Karpas-422 (cell line): ENCODE measurements at places on chromosomes 13 and 19.

DNA sequence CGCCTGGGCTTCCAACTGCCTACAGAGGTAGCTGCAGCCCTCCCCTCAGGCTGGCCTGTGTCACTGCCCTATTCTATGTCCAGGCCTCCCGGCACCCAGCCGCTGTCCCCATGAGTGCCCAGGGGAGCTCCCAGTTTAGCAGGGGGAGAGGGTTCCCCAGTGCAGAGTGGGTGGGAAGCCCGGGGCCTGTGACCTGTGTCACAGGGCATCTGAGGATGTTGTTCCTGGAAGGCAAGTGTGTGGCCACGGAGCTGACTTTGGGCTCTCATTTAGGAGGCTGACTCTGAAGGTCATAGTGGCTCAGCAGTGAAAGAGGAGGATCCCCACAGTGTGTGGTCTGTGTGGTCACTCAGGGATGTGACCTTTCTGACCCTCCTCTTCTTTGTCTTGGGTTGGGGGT lies 25.1 kb downstream of the PPP1R37 start:
- no peak for DNase-seq

DNA sequence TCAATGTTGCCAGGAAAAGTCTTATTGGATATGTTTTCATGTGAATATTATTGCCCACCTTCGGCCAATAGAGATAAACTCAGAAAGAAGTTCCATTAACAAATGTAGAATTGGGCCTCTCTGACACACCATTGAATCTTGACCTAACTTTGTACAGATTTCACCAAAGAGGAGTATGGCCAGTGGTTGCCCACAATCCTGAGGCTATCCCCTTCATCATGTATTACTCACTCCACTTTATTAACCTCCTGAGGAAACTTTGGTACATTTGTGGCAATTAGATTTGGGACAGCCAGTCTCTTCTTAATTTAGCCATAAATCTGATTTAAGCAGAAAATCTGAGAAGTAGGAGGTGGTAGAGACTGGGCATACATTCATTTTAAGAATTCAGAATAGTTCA lies 53.3 kb upstream of the POSTN start:
- DNase-seq: no peak

DNA sequence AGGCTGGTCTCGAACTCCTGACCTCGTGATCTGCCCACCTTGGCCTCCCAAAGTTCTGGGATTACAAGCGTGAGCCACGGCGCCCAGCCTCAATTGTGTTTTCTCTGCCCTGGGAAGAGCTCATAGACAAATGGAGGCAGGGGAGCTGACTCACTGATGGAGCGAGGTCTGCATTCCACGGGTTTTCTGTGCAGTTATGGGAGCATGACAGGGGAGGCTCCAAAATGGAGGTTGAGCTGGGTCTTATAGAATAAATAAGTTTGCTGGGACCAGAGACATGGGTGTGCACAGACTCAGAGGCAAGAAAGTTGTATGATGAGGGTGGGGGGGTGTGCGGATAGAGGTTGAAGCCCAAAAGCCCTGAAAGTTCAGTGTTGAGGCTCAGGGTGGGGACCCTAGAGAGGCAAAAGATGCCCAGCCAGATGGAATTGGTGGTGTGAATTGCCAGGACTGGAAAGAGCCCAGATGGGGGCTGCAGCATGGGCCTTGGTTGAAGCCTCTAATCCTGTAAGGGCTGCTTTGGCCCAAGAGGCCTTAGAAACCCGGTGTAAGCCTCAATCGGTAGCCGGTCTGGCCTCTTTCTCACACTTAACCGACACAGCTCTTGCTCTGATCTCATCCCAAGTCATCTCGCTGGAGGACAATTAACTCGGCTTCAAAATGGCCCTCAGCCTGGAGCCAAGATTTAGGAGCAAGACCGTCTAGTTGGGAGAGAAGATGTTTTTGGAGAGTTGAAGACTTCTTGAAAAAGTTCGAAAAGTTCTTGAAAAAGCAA lies 1.9 kb downstream of the TPM4 start:
- DNase-seq: peak; percentile 65

GRCh38 chr13:74017301-74018061 lies 116.7 kb downstream of the KLF12 start:
- peak; percentile 66 for DNase-seq

DNA sequence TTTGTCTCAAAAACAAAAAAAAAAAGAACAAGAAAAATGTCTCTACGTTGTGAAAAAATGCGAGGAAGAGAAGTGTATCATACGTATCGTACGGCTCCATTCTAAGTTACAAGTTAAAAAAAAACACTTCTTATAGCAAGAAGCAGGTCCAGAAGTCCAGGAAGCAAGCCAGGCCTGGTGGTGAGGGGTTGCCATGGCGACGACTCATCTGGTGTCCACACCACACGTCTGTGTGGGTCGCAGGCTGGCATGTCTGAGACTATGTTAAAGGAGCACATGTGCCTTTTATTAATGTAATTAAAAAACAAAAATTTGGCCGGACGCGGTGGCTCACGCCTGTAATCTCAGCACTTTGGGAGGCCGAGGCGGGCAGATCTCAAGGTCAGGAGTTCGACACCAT lies 5.9 kb downstream of the MED16 start:
- no peak for DNase-seq

- DNase-seq: no peak
Measured at GRCh38 chr13:40241125-40241798, 425.2 kb downstream of the FOXO1 start.

DNA sequence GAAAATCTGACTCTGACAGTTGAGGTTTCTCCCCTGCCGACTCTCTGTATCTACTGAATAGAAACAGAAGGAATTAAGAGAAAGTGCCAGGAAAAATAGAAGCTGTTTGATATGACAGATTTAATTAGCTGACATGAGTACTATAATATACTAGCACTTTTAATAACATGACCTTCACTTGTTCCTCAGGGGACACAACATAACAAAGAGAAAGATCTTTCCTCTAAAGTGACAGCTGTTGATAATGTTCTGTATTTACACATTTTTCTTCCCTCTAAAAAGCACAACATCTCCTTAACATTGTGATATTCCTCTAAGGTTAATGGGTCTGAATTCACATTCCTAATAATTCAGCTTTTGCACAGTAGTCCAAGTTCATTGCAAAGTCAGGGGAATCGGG lies 1136.0 kb downstream of the PCDH17 start:
- no peak for DNase-seq

- no peak for DNase-seq
Measured at GRCh38 chr19:53552001-53552721, 14.2 kb downstream of the ZNF331 start.

GRCh38 chr13:84705982-84706710 lies 823.9 kb upstream of the SLITRK1 start:
- DNase-seq: no peak

DNA sequence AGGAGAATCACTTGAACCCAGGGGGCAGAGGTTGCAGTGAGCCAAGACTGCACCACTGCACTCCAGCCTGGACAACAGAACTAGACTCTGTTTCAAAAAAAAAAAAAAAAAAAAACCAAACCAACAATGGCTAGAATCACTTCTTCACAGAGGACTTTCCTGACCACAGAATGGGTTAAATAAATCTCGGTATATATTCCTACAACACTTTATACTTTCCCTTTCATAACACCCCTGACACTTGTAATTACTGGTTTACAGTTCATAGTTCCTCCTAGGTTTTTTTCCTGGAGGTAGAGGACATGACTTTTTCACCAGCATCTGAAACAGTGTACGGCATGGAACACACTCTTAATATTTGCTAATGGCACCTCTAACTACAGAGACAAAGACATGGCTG lies 31.4 kb downstream of the ZDHHC20 start:
- DNase-seq: no peak

GRCh38 chr19:46394402-46394797 lies 19.0 kb downstream of the CCDC8 start:
- DNase-seq: peak; percentile 48

GRCh38 chr13:43339805-43340550 lies 316.6 kb downstream of the DNAJC15 start:
- no peak for DNase-seq

DNA sequence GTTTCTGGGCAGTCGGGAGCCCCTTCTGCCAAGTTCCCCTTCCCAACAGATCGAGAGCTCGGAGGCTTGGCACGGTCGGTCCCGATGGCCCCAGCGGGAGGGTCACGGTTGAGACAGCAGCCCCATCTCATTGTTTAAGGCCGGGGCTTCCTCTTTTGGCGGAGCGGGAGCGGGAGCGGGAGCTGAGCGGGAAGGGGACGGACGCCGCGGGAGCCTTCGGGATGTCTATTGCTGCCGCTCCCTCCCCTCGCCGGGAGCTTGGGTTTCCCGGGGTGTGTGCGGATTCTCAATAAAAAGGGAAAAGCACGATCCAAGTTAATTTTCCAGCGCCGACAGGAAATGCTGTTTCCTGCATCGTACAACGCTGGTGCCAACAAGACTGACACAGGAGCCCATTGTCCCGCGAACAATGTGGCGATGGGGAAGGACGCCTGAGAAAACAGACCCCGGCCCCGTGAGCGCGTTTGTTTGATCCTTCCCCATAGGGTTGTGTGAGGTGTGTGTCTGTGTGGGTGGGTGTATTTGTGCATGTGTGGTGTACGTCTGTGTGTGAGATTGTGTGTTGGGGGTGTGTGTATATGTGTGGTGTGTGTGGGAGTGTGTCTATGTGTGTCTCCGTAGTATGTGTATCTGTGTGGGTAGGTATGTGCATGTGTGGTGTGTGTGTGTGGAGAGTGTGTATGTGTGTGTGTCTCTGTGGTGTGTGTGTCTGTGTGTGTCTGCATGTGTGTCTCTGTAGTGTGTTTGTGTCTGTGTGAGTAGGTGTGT lies 36.3 kb upstream of the FLT1 start:
- DNase-seq: no peak

GRCh38 chr19:7497292-7497691 lies 8.5 kb upstream of the PEX11G start:
- peak; percentile 47 for DNase-seq

- DNase-seq: no peak
Measured at GRCh38 chr19:35438096-35438495, 10.0 kb upstream of the FFAR2 start.

GRCh38 chr19:30416375-30416774 lies 44.2 kb downstream of the ZNF536 start:
- no peak for DNase-seq

DNA sequence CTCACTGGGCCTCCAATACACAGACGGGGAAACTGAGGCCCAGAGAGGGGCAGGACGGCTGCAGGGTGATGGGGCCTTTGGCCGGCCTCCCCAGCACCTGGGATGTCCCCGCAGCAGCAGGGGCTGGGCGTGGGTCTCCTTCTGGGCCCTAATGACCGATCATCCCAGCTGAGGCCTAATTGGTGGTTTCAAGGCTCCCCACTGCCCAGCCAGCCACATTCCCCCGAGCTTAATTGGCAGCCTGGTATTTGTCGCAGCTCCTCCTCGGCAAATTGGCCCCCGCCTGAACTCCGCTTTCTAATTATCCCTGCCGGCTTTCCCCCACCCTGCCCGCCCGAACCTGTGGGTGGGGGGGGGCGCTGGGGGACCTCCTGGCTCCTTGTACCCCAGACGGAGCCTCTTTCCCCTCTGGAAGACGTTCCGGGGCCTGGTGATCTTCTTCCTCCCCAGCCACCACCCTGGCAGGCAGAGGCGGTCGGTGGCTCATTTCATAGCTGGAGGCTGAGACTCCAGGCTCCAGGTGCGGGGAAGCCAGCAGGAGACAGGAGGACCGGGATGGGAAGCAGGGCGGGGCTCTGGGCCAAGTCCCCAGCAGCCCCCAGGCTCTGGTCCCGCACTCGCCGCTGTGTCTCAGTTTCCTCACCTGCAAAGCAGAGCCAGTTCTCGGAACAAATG lies 27.2 kb upstream of the WDR18 start:
- no peak for DNase-seq

- peak; percentile 66 for DNase-seq
Measured at GRCh38 chr13:70098669-70099068, 9.0 kb upstream of the ATXN8OS start.

DNA sequence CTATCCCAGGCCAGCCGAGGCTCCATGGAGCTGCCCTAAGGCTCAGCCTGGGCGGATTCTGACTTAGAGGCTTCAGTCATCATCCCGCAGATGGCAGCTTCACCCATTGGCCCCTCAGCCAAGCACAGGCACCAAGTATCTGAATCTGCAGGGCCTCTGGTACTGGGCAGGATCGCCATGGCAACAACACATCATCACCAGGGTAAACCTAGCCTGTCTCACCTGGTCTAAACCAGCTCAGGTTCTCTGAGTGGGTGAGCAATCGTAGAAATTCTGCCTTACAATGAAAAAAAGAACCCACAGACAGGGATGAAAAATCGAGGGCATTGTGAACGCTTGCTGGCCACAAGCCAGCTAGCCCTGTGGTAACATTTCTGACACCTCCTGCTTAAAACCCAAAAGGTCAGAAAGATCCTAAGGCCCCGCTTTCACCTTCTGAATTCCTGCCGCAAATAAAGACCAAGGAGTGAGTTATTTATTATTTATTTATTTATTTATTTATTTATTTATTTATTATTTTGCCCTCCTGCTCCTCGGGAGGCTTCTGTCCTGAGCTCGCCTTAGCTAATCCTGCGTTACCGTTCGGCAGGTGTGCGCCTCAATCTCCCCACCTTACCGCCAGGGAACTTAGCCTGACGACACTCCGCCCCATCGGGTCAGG lies 12.0 kb upstream of the CEACAM21 start:
- no peak for DNase-seq

DNA sequence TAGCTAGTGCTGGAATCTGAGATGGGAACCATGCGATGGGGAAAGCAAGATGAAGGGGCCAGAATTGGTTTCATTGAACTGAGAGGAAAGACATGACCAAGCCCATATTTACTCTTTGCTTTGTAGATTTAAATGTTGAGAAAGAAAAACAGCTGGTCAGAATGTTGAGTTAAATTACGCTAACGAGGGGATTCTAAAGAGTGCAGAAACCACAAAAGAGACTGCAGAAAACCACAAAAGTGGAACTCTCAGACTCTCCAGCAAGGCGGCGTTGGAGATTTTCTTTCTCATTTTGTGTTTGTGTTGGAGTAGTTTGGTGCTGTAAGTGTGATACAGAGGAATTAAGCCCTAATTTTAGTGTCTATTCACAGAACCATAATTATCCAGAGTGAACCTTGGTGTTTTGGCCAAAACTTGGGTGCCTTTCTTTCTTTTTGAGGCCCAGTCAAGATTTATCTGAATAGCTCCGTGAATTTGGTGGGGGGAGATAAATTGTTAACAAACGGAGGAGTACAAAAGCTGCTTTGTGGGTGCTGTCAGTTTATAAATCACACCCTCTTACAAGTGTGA lies 26.3 kb downstream of the SAE1 start:
- no peak for DNase-seq
